ENCODE measurements at places on chromosomes 3 and 15.

GRCh38 chr3:25292595-25292994, 135.5 kb upstream of the RARB start:
- no peak for DNase-seq

DNA sequence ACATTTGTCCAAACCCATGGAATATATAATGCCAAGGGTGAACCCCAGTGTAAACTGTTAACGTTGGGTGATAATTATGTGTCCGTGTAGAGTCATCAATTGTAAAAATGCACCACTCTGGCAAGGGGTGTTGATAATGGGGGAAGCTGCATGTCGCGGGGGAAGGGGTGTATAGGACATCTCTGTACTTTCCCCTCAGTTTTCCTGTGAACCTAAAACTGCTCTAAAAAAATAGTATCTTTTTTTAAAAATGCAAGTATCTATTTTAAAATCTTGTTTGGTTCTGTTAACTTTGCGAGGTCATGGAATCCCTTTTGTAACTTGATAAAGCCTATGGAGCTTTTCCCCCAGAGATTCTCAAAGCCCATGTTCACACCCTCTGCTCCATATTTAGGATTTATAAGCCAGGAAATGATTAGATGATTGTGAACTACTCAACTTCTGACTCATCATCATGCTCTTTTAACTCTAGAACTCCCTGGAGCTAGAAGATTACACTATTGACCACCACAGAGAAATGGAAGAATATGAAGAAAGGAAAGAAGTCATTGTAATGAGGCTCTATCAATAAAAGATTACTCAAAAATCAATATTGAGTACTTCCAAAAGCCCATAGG, 56.1 kb upstream of the C3orf49 start:
- no peak for DNase-seq

GRCh38 chr15:66674756-66675155, 27.3 kb upstream of the SMAD6 start:
- DNase-seq, result no peak

GRCh38 chr3:30616347-30617027, 10.1 kb downstream of the TGFBR2 start:
- no peak for DNase-seq

GRCh38 chr15:101027920-101028319, 108.8 kb downstream of the LRRK1 start:
- DNase-seq, result no peak

GRCh38 chr15:78306176-78306774, 6.9 kb upstream of the SKIC8 start:
- DNase-seq, result no peak

DNA sequence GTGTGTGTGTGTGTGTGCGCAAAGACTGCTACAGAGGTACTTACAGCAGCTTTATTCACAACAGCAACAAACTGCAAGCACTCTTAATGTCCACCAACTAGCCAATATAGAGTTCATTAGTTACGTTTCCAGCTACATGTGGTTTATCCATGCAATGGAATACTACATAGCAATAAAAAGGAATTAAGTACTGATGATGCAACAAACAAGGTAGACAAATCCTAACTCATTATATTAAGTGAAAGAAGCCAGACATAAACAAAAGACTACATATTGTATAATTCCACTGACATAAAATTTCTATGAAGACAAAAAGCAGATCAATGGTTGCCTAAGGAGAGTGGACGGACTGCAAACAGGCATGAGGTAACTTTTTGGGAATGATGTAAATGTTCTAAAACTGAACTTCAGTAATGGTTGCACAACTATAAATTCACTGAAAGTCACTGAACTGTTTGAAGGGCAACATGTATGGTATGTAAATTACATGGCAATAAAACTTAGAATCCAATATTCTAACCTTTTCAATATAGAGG, 433.7 kb downstream of the SHQ1 start:
- DNase-seq, result no peak

DNA sequence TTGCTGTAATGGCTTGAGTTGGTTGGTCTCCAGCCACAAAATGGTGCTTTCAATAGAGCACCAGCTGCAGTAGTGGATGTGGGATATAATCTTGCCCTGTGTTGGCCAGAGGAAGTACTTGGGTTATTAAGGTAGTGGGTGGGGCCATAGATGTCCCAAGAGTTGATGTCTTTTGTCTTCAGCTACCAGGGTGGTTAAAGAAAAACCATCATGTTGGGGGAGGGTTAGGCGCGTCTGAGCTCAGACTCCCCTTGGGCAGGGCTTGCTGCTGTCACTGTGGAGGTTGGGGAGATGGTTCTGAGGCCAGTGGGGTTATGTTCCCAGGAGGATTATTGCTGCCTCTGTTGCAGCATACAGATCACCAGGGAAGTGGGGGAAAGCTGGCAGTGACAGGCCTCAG, 46.9 kb upstream of the GADL1 start:
- no peak for DNase-seq

GRCh38 chr3:74273091-74273490, 341.4 kb downstream of the CNTN3 start:
- no peak for DNase-seq

GRCh38 chr3:156705761-156706616, 31.6 kb downstream of the TIPARP start:
- DNase-seq, result no peak

DNA sequence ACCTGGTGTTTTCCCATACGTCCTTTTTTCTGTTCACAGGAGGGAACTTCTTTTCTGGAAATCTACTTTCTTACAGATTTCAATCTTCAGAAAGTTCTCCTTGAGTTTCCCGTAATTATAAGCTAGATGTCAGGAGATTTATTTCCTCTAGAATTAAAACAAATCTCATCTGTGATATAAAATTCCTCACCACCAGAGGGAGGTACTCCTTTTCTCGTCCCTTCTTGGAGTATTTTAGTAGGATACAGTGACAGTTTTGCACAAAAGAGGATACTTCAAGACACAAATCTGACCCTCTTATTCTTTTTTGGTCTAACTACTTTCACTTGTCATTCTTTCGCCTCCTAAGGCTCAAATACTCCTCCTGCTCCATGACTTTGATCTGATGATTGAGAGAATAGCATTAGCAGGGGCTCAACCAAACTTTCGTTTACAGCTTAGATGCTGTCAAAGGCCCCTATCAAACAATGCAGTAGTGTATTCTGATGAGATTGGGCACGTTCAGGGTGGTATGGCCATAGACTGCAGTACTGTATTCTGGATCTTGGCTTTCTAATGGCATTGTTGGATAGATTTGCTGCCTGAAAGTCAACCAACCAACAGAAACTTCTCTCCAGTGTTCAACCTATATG, 38.0 kb downstream of the TMEM41A start:
- no peak for DNase-seq

DNA sequence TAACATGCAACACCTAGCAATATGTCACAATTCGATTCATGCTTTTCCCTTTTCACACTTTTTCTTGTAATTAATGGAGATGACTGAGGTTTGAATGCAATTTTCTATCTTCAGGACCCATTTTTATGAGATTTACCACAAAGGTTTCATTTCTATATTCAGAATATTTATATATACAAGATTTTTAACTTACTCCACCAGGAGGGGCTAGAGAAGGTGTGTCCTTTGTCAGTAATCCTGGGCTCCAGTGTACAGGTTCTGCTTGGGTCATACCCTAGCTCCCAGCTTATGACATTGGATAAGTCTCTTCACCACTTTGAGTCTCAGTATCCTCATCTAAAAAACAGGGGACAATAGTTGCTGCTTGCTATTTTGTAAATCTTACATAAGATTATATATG, 95.7 kb upstream of the SLC24A5 start:
- DNase-seq, result no peak

DNA sequence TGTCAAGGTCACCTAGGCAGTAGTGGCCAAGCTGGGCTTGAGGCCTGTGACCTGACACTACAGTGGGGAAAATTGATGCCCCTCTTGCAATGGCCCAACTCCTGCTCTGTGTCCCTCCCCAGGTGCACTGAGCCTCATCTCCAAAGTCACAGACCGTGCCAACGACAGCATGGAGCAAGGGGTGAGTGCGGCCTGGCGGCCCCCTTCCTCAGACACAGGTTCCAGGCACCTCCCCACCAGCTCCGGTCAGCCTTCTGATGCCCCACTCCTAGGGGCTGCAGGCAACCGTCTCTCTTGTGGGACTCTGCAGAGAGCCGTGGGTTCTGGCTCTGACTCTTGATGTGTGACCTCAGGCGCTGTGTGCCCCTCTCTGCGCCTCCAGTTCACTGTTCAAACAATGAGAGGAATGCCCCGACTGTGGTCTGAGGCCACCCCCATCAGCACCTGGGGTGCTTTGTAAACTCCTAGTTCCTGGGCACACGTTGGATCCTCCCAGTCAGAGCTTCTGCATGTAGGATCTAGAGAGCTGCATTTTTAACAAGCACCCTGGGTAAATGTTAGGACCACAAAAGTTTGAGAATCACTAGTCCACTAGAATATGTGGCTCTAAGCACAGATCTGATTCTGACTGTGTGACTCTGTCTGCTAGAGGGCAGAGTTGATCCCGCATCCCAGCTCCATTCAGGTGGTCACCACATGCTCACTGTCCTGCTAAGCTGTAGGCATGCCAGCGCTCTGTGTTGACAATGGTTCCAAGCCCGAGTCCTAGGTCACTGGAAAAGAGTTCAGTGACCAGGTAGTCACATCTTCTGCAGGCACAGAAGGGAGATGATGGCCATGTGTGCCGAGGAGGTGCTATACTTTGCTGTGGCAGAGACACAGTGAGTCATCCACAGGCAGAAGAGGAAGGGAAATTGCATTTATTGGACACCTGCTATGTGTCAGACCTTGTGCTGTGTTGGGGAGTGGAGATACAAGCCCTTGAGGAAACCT, 46.2 kb upstream of the NR2C2 start:
- no peak for DNase-seq

GRCh38 chr3:157871838-157872460, 234.3 kb downstream of the SHOX2 start:
- no peak for DNase-seq

DNA sequence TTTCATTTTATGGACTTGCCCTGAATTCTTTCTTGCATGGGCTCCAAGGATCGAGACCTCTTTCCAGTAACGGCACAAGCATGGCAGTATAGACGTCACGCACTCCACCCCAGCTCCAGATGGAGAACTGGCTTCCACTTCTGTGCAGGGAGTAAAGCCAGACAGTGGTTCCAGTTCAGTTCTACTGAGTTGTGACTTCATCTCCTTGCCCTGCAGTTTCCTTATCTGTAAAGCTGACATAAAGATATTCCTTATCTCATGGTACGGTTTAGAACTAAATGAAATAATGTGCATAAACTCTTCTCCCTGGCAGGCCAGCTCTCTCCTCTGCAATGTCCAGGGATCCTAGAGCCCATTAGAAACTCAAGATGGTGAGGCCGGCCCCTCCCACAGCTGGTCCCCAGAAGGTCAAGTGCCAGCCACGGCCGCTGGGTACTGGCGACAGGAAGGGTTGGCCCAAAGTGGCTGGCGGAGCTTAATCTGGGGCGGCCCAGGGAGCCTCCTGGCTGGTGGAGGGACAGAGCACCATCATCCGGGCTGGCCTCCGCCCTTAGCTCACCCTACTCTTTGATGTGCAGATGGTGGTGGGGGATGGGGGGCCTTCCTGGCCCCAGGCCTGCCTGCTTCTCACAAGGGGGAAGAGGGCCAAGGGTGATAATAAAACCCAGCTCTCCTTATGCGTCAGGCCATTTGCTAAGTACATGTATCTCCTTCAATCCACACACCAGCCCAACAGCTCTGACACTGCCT, 7.2 kb downstream of the MESP2 start:
- no peak for DNase-seq

DNA sequence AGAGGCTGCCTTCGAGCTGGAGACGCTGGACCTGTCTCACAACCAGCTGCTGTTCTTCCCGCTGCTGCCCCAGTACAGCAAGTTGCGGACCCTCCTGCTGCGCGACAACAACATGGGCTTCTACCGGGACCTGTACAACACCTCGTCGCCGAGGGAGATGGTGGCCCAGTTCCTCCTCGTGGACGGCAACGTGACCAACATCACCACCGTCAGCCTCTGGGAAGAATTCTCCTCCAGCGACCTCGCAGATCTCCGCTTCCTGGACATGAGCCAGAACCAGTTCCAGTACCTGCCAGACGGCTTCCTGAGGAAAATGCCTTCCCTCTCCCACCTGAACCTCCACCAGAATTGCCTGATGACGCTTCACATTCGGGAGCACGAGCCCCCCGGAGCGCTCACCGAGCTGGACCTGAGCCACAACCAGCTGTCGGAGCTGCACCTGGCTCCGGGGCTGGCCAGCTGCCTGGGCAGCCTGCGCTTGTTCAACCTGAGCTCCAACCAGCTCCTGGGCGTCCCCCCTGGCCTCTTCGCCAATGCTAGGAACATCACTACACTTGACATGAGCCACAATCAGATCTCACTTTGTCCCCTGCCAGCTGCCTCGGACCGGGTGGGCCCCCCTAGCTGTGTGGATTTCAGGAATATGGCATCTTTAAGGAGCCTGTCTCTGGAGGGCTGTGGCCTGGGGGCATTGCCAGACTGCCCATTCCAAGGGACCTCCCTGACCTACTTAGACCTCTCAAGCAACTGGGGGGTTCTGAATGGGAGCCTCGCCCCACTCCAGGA, 21.1 kb downstream of the NRROS start:
- no peak for DNase-seq

DNA sequence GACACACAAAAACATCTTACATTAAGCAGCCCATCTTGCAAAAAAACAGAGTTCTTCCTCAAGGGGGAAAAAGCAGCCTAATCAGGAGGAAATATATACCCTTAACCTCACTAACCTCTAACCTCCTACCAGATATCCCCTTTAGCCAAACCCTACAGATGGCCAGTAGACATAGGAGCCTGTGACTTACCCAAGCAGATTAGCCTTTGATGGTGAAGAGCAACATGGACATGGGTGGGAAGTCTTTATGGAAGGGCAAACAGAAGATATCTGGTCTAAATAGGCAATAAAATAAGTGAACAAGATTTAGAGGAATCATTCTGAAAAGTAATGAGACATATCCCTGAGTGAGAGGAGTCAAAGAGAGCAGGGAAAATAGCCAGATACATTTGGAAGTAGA, 119.4 kb upstream of the ARPP21 start:
- no peak for DNase-seq

GRCh38 chr15:67329984-67330733, 75.6 kb downstream of the IQCH start:
- DNase-seq, result no peak

DNA sequence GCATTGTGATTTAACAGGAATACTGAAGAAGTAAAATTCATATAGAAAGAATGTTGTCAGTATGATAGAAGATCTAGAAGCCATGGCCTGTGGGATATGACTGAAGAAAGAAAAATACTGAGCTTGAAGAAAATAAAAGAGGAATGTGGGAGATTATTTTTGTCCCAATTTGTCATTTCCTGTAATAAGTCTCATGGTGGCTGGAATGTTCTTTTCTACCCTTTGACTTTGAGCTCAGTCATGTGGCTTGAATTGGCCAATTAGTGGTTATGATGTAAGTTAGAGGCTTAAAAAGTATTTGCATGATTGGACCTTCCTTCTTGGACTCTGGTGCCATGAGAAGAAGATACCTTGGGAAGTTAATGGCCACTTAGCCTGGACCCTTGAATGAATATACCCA, 14.1 kb downstream of the APH1B start:
- DNase-seq, result no peak

- no peak for DNase-seq
Measured at GRCh38 chr3:140103986-140104645, 169.1 kb downstream of the CLSTN2 start.

GRCh38 chr3:23365066-23365465, 161.9 kb downstream of the UBE2E2 start:
- no peak for DNase-seq

- DNase-seq, result no peak
Measured at GRCh38 chr15:39669661-39670060, 88.8 kb downstream of the THBS1 start.
